ENCODE measurements at places on chromosomes 7 and 10.
A peak's percentile ranks its signal among the peaks of the same experiment; 100 is the strongest.

- no peak for DNase-seq
These were observed 130.1 kb downstream of the CREB5 start for GRCh38 chr7:28542410-28542809.

GRCh38 chr7:141294143-141294829 is 220.4 kb downstream of the TMEM178B start:
- DNase-seq = no peak

DNA sequence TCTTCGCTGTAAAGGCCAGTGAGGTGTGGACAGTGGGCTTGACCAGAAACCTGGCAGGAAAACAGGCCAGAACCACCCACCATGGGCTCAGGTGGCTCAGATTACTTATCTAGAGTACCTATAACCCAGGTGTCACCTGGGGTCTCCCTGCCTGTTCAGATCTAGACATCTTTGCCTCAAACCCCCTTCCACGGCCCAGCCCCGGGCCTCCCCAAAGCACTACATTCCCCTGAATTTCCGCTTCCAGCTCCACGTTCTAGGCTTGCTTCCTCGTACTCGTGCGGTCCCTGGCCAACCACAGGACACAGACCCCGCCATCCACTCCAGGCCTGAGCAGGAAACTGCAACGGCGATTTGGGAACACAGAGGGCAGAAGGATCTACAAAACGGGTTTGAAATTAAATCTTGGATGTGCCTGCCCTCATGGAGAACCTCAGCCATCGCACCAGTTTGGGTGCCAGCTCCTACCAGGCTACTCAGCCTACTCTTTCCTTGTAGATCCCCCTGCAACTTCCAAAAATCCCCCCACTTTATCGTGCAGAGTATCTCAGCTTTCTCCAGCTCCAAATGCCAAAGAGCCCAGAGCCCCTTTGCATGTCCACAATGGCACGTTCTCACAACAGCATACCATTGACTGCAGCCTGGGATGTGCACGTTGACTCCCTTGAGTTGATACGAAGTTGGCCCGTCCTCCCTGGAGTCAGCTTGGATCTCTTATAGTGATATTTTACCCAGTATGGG is 62.7 kb upstream of the CACUL1 start:
- no peak for DNase-seq

GRCh38 chr7:94452239-94452638 is 57.4 kb upstream of the CASD1 start:
- peak; percentile 81 for DNase-seq

- DNase-seq = no peak
These were observed 147.0 kb downstream of the TCF7L2 start for GRCh38 chr10:113097036-113097435.

- DNase-seq = no peak
These were observed 173.5 kb downstream of the CUX1 start for GRCh38 chr7:101990811-101991418.

DNA sequence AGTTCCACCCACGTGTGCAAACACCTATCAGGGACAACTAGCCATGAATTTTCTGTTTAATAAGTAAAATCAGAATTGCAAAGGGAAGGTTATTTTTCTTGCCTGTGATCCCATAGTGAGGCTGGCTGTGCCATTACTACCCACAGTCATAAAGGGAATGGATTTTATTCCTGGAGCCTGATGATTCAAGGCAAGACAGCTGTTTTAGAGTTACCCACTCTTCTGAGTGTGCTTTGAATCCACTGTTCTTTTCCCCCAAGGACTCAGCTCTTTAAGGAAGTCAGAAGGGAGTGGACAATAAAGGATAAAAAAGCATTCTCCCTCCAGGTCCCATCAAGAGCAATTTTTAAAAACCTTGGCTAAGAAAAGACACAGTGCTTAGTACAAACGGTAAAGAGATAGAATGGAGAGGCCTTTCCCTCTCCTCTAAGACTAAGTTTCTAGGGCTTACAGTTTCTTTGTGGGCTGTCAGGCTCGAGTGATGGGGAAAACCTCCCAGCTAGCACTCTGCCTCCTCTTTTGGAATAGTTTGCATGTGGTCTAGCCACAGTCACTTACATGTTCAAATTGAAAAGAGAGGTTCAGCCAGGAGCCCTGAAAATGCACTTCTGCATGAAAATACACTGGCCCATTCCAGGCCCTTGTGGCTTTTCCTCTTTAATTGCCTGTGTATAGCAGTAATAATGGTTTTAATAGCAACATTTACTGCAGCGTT is 5.1 kb upstream of the LRRC4 start:
- DNase-seq = peak; percentile 43

- no peak for DNase-seq
These were observed 171.5 kb upstream of the TCF7L2 start for GRCh38 chr10:112778579-112778978.

- peak; percentile 46 for DNase-seq
These were observed 33.8 kb upstream of the ZFAND2A start for GRCh38 chr7:1193593-1194424.

GRCh38 chr10:104520653-104521052 is 120.4 kb upstream of the SORCS3 start:
- no peak for DNase-seq

- no peak for DNase-seq
These were observed 338.1 kb downstream of the WDR37 start for GRCh38 chr10:1394155-1394912.

GRCh38 chr7:41809529-41809939 is 106.6 kb upstream of the INHBA start:
- no peak for DNase-seq

DNA sequence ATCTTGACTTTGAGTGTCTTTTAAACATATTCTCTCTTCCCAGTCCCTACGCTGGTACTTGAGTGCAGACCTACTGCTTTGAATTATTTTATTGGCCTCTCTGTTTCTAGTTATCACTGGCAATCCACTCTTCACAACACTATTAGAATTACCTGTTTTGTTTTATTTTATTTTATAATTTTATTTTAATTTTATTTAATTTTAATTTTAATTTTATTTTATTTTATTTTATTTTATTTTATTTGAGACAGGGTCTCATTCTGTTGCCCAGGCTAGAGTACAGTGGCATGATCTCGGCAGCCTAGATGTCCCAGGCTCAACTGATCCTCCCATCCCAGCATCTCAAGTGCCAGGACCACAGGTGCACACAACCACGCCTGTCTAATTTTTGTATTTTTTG is 6.8 kb downstream of the STK17A start:
- no peak for DNase-seq

DNA sequence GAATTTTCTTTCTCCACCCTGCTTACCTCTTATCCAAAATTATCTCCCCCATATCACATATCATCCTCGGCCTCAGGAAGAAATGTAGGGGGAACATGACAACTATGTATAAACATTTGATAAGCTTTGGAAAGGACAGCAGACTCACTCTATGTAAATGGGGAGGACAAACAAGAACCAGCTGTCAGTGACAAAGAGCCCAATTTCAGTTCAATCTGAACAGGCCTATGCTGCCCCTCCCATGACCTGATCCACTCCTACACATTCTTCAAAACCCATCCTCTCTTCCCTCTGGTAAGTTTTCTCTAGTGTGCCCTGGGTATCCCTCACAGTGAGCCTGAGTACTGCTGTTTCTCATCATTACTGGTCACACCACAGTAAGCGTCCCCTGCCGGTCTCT is 20.8 kb downstream of the FZD9 start:
- no peak for DNase-seq

- DNase-seq = no peak
These were observed 96.7 kb upstream of the PIK3CG start for GRCh38 chr7:106768324-106768751.

DNA sequence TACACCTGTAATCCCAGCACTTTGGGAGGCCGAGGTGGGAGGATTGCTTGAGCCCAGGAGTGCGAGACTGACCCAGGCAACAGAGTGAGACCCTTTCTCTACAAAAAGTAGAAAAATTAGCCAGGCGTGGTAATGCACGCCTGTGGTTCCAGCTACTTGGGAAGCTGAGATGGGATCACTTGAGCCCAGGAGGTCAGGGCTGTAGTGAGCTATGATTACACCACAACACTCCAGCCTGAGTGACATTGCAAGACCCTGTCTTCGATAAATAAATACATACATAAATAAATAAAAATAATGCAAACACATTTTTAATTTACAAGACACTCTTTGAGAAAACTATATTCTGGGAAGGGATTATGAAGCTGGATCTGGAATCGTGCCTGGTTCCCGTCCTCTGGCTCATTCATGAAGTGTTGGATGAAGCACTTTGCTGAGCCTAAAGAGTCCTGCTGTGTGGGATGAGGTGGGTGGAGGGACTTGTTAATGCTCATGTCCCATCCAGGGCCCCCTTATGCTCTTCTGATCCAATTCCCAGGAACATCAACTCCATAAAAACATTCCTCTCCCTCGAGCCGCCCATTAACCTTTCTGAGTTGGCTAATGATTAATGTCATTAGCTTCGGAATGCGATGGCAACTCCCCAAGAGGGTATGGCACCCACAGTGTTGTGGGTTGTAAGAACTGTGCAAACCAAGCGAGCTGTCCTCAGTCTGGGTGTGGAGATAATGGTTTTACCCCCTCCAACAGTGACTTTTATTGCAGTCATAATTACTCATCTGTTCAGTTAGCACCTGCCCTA is 236.3 kb downstream of the BAMBI start:
- DNase-seq = no peak

DNA sequence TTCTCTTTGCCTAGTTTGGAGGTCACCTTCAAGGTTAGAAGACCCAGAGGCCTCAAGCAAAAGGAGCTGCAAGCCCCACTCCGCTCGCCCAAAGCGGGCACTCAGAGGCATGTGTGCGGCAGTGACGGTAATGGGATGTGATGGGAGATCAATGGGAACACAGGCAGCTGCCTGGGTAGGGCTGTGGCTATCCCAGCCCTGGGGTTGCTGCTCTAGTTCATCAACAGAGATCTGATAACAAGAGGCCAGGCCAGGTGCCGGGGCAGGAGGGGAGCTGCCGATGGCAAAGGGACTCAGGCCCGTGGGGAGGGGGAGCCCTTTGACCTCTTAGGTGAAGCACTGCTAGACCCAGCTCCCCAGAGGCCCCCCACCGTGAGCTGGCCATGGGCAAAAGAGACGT is 52.0 kb upstream of the GNA12 start:
- no peak for DNase-seq

GRCh38 chr7:71842381-71842780 is 569.8 kb downstream of the CALN1 start:
- DNase-seq = no peak

DNA sequence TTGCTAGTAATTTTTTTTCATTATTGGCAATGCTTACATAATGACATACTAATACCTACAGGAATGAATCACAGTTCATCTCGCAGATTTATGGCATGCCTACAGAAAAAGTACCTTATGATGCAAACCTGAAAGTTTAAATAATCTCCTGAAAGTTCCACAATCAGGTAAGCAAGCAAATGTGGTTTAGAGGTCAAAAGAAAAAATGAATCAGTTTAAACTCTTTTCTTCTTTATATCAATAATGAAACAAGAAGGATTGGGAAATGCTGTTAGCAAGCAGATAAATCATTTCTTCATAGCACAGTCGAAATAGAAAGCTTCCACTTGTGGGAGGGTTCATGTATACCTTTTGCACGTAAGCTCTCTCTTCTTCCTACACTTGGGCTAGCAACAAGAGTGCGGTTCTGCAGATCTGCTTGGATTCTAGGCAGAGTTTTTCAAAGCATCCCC is 53.7 kb upstream of the MTPN start:
- no peak for DNase-seq

GRCh38 chr7:148950806-148951205 is 66.7 kb upstream of the EZH2 start:
- DNase-seq = no peak

DNA sequence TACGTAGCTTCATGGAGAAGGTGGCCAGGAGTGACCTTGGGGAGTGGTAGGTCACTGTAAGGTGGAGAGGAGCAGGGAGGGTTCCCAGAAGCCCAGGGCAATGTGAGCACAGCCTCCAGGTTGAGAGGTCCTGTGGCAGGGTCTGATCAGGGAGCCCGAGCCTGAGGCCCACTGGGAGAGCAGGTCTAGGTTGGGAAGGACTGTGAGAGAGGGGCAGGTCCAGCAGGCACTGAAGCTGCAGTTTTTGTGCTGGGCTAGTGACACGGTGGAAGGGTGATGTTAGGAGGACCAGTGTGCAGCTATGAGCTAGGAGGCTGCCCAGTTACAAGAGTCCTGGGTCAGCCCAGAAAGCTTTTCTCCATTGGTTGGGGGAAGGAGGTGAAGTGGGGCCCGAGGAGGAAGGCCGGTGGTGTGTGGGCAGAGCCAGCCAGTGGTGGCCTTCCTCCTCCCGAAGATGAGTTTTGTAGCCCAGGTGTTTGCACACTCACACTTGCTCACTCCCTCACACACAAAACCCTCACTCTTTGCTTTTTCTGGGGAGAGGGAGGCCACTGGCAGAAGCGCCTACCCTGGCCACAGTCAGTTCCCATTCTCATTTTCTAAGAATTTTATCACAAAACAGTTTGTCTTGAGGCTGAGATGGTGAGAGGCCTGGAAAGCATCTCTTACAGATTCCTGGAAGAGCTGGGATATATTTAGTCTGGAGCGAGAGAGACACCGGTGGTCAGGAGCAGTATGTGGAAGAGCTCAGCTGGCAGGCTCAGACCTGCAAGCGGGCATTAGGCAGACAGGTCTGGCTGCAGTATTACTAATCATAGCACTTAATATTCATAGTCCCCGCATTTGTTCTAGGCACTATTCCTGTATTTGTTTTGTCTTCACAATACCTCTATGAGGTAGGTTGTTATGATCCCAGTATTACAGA is 57.1 kb downstream of the ZNF467 start:
- DNase-seq = no peak

GRCh38 chr10:44824607-44825006 is 86.5 kb upstream of the TMEM72 start:
- no peak for DNase-seq

DNA sequence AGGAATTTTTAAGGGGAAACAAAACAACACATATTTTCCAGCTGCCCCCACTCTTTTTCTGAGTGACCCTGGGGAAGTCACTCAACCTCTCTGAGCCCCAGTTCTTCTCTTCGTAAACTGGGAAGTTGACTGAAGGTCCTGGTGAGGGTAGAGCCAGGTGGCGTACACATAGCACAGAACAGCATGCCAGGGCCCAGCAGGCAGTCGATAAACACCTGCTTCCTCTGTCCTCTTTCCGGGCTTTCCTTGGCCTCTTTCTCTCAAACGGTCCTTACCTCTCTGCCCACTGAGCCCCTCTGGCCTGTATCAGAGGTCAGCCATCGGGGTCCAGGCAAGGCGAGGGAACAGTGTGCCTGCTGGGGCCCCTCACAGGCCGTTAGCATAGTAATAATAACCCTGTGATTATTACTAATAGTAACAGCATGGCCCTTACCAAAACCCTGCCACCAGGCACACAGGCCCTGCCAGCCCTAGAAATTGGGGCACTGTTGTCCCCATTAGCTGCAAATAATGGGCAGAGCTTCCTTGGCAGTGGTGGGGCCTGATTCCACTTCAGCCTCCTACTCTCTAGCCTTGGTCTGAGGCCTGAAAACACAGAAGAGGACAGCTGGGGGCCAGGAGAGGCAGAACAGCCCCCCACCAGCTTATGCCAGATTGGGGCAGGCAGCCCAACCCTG is 37.3 kb upstream of the SLC29A3 start:
- DNase-seq = no peak

GRCh38 chr7:128019288-128019687 is 11.9 kb downstream of the LRRC4 start:
- no peak for DNase-seq

DNA sequence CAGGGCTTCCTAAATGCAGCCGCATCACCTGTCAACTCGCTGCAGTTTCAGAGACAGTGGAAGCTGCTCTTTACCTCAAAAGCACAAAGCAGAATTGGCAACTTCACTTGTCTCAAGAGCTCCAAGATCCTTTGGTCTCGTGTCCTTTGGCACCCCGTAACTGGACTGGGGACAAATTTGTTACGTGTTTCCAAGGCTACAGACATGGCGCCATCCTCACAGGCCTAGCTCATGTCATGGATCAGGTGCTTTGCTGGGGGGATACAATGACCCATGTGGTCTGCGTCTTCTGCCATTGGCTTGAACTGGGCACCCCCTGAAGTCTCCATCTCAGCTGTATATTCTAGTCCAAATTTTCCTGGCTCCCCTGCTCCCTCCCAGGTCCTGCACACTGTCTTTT is 48.6 kb downstream of the CHST3 start:
- no peak for DNase-seq

Measured in DMS79 treated with DMSO at 0.1 percent for 48 hours (cell line).